ENCODE measurements at places on chromosomes 7 and 10.
A peak's percentile ranks its signal among the peaks of the same experiment; 100 is the strongest.

- peak; percentile 36 for DNase-seq
Measured at GRCh38 chr10:100518761-100519241, 860 bp downstream of the SEC31B start.

DNA sequence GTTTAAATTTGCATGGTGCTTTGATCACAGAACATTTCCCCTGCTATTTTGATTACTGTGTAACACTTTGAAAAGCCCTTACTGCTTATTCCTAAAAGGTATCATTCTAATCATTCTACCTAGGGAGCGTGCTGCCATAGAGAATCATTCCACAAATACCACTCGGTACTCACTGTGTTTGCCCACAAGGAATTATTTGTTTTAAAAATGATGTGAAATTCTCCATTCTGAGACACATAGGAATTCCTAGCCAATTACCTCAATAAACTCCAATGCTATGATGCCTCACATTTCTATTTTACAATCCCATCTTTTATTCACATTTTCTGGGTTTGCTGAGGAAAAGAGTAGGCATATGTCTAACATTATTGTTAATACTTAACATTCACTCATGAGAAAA is 16.2 kb upstream of the TES start:
- no peak for DNase-seq

- no peak for DNase-seq
Measured at GRCh38 chr7:378041-378420, 88.1 kb downstream of the FOXL3 start.

DNA sequence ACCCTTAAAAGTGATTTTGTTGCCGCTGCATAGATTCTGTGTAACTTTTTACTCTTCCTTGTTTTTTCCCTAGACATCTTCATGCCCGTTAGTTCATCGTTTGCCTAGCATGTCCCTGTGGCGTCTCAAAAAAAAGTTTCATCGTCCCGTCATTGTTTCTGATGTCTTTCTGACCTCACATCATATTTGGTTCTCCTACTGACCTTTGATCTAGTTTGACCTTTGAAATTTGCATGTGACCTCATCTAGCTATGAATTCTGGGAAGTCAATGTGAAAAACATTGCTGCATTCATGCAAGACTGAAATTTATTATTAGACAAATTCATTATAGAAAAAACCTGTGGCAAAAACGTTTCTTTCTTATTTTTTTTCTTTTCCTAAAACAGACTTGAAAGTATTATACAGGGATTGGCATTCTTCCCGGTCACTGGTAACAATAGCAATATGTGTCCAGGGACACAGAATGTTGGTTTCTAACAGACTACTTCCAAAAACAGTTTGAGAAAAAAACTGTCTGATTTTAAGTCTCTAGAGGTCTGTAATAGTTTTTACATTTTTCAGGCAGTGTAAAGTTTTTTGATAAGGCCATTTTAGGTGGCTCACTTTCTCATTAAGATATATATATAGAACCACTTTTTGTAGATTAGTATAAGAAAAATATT is 280.9 kb downstream of the USP6NL start:
- no peak for DNase-seq

DNA sequence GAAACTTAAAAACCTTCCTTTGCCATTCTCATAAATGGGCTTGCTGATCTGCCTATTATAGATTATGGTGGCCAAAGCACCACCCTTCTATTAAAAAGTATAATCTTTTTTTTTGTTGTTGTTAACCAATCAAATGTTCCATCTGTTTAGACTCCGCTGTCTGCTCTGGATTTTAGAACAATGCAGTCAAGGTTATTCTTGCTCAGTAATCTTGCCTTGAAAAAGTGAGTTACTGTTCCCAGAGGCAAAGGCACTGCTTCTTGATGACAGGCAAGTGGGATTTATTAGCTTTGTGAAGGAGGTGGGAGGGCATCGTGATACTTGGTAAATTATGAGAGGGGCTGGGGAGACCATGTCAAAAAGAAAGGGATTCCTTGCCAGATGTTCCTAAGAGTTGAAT is 143.5 kb downstream of the KIAA1217 start:
- DNase-seq = no peak

GRCh38 chr7:2211259-2211880 is 21.4 kb downstream of the MAD1L1 start:
- no peak for DNase-seq

GRCh38 chr10:128128582-128128981 is 2.4 kb upstream of the MKI67 start:
- DNase-seq = no peak

DNA sequence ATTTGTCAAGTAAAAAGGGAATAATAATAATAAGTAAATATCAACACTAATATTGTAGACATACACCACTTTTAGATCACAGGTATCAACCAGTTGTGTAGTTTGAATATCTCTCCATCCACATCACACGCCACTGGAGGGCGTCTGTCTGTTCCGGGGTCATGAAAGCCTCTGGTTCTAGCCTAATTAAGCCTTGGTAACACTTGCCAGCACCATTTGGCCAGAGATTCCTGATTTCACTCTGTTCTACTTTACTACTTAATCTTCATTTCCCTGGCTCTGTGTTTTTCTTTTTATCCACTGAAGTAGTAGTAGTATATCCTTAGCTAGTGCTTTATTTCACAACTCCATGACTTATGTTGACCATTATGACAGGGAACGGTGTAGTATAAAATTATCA is 285.6 kb upstream of the POM121L12 start:
- DNase-seq = no peak

- no peak for DNase-seq
Measured at GRCh38 chr10:43794181-43794815, 145.6 kb upstream of the ZNF32 start.

DNA sequence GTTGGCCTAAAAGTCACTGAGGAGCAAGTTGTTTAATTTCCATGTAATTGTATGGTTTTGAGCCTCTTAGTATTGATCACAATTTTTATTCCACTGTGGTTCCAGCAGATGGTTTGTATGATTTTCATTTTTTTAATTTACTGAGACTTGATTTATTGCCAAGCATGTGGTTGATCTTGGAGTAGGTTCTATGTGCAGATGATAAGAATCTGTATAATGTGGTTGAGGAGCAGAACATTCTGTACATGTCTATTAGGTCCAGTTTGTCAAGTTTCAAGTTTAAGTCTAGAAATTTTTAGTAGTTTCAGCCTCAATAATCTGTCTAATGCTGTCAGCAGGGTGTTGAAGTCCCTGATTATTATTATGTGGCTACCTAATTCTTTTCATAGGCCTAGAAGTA is 22.7 kb upstream of the ZWINT start:
- no peak for DNase-seq

DNA sequence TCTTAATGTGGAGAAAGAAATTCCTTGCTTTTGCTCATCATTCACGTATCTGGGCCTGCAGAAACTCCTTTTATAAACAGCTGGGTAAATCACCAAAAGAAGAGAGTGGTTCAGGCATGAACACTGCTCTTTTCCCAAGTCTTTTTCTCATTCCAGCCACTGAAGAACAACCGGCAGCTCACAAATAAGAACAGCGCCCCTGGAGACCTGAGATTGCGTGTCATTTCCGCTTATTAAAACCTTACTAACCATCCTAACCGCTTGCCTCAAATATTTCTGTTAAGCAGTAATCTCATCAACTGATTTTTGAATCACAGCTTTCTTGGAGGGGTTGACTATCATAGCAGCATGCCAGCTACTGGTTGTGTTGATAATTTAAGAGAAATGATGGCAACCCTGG is 213.0 kb upstream of the PLXNA4 start:
- DNase-seq = no peak

- no peak for DNase-seq
Measured at GRCh38 chr10:1411451-1411850, 325.9 kb downstream of the ADARB2 start.

GRCh38 chr7:51228386-51228958 is 88.1 kb downstream of the COBL start:
- no peak for DNase-seq

DNA sequence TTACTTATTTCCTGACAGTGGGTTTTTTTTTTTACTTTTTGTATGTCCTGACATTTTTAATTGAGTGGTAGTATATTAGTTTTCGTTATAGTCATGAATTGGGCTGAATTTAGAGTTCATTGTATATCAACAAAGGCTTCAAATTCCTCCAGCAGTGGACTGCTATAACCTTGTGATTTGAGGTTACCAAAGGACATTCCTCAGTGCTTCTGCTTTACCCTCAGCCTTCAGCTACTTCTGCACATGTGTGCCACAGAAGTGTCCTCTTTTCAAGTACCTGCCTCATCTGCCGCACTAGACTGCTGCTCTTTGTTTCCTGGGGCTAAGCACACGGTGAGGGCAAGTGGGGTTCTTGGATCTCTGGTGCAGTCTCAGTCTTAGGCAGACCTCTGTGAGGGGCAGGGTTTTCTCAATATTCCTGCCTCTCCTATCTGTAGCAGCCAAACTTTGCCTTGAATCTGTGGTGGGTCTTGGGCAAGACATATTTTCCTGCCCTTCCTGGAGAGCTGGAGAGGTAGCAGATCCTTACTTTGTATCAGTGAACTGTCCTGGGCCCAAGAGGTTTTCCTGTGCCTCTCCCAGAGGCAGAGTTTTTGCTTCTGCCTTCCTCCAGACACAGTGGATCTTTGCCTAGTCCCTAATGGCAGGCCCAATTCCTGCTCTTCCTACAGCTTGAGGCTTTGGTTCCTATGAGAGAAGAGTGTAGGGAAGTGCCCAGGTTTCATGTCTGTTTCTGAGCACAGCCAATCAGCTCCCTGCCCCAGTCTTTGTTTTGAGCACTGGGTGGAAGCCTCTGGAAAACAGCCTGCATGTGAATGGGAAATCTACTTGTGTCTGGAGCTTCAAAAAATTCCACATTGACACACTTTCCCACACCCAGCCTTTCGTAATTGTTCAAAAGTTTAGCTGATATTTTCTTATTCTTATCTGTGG is 39.0 kb upstream of the STRIP2 start:
- DNase-seq = no peak

DNA sequence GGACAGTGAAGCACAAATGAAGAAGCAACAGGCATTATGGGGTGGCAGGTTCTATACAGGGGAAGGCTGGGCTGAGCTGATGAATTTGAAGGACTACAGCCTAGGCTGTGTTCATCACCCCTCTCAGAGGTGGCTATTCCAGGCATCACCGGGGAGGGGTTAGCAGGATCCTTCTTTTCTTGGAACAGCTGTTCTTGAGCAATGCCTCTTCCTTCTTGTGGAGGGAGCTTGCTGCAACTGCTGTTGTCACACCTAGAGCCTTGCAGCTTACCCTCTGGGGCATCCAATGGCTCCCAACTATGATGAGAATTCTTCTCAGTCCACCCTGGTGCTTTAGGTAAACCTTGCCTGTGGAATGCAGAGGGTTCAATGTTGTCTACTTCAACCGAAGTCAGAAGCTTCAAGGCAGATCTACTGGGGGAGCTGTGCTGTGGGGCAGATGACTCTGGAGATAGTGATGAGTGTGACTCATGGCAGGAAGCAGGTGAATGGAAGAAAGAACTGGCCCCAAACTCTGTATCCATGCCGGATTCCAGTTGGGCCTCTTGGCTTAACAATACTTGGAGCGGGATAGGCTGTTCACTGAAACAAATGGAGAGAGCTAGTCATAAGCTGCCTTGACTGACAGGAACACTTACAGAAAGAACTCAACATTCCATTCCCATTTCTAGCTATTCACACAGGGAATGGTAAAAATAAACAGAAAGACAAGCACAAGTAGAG is 21.5 kb upstream of the PPP3CB start:
- no peak for DNase-seq

GRCh38 chr10:17053061-17053460 is 76.5 kb downstream of the CUBN start:
- no peak for DNase-seq

DNA sequence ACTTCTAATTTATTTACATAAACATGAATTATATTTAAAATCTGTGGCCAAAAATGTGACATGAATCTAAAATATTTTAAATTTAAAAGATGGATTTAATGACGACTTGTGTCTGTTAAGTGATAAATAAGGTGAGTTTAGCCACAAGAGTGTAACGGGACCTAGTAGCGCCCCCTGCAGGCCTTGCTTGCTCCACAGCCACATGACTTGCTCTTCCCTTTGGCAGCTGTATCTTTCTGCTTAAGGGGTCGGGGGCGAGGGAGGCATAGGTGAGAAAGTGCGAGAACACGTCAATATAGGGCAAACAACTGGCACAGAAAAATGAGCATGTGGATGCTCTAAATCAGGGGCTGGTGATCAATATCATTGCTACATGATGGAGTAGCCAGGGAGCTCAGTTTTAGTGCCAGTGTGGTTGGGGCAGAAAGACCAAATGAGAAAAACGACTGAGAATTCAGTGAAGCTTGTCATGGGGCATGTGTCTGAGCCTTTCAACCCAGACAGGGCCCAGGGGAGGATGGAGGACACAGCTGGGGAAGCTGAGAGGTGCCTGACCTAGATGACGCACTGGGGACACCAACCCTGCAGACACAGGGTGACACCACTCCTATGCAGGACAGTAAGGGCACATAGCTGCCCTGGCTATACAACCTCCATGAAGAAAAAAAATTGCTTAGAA is 49.8 kb downstream of the PAXIP1 start:
- DNase-seq = peak; percentile 57

DNA sequence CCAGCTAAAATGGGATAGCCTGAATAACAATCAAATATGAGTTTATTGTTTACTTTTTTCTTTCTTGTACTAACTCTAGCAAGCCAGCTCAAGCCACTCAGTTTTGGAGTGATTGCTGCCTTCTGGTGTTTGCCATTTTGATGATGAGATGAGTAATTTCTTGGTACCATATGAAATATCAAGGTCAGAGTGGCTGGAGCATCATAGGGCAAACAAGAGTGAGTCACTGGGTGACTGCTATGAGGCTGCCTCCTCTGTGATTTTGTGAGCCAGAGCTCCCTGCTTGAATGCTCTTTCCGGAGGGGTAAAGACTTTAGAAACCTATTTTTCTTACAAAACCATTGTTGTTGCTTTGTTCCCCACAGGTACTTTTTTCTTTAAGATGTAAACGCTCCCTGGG is 295.6 kb downstream of the PRKG1 start:
- no peak for DNase-seq

DNA sequence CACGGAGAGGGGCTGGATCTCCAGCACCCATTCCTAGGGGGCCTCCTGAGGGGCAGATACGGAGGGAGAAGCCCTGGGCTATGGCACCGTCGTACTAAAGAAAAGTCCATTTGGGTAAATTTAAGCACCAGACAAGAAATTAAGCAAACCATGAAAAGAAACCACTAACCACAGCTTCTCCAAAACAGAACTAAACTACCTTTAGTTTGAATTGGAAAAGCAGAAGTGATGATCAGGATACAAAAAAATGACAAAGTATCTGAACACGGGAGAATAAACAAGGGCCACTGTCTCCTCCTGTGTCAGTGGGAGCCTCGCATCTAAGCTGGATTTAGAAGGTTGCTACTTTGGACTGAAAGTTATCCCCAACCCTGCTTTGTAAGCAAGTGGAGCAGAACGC is 69.1 kb downstream of the DIP2C start:
- no peak for DNase-seq

GRCh38 chr7:122748195-122748594 is 45.5 kb upstream of the RNF148 start:
- no peak for DNase-seq

DNA sequence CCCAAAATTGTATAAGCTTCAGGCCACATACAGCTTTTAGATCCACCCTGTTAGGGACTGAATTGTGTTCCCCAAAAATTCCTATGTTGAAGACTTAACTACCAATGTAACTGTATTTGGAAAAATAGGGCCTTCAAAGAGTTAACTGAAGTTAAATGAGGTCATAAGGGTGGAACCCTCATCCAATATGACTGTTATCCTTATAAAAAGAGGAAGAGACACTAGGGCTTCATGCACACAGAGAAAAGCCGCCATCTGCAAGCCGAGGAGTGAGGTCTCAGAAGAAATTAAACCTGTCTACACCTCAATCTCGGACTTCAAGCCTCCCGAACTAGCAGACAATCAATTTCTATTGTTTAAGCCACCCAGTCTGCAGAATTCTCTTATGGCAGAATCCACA is 317.9 kb upstream of the NFE2L3 start:
- DNase-seq = no peak

GRCh38 chr10:112680586-112680985 is 233.6 kb downstream of the VTI1A start:
- DNase-seq = no peak
